ENCODE measurements at places on chromosomes 13 and 19.
A peak's percentile ranks its signal among the peaks of the same experiment; 100 is the strongest.

GRCh38 chr19:277581-278165, 13.5 kb downstream of the PLPP2 start:
- no peak for DNase-seq

DNA sequence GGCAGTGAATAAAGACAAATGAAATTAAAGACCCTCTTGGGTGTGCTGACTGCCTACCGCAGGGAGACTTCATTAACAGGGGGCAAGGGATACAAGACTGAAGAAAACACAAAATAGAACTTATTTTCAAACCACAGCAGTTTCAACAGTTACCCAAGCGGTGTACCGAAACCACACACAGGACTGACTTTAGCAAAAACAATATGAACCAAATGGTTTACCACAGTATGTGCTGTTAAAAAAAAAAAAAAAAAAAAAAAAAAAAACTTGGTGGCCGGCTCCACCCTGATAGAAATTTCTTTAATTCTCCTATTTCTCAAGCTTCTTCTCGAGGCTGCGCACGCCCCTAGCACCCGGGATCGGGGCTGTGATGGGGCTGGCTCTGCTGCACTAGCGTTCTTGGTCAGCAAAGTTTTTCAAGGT, 42.6 kb downstream of the KLF2 start:
- DNase-seq, result no peak

GRCh38 chr13:101709952-101710351, 257.5 kb downstream of the ITGBL1 start:
- no peak for DNase-seq

- DNase-seq, result no peak
Observed at GRCh38 chr13:95480791-95481780, 71.4 kb upstream of the CLDN10 start.

- DNase-seq, result no peak
Observed at GRCh38 chr13:102881819-102882686, 36.2 kb downstream of the ERCC5 start.

- no peak for DNase-seq
Observed at GRCh38 chr13:111050539-111050879, 64.6 kb upstream of the ARHGEF7 start.

- no peak for DNase-seq
Observed at GRCh38 chr13:40370661-40371060, 295.8 kb downstream of the FOXO1 start.

DNA sequence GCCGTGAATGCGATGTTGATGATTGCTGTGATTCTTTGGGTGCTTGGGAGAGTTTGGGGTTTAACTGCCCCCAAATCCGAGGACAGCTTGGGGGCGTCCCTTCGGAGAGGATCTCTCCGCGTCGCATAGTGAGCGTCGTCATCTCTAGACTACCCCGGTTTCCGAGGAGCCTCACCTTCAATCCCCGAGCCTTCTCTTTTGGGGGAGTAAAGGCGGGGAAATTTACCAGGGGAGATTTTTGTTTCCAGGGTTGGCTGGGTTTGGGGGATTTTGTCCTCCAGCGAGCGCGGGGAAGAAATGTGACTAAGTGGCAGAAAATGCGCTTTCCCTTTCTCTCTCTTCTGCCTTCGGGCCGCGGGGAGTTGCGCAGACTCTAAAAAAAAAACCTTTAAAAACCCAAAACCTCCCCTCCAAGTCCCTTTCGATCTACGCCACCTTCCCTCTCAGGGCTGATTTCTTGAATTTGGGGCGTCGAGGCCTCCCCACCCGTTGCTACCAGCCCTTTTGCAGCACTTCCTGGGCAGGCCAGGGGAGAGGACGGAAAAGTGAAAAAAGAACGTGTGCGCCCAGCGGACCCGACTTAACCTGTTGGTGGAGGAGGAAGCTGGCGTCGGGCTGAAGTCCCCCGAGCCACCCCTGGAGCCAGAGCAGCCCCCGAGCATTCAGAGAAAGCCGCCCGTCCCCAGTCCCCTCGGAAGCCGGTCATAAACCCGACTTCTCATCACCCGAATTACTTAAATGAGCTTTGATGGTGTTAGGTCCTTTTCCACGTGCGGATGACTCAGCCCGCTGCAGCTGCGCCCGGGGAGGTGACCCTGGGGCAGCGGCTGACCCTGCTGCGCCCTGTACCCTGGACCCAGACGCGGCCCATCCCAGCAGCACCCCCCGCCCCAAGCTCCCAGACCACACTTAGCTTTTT, 17.7 kb downstream of the NFIX start:
- DNase-seq, result peak; percentile 50

DNA sequence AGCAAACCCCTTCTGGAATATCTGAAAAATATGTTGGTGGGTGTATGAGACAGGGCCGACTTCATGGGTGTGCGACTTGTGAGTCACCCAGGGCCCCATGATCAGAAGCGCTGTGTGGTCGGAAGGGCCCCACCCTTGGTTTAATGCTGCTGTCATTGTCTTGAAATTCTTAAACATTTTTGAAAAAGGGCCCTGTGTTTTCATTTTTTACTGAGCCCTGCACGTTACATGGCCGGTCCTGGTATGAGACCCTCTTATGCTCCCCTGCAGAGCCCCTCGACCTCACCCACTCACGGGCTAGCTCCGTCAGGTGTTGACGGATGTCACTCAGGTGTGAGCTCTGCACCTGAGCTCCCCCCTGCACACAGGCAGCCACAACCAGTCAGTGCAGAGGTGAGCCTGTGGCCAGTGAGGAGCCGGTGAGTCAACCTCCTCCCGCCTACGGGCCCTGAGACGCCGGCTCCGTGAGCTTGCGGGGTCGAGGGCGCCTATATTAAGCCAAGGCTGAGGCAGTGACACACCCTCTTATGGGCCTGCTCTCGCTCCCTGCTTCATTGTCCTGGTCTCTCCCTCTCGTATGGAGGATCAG, 27.7 kb downstream of the GADD45B start:
- DNase-seq, result peak; percentile 40

GRCh38 chr13:47287291-47287751, 390.5 kb upstream of the HTR2A start:
- no peak for DNase-seq

GRCh38 chr19:1668486-1669270, 16.3 kb upstream of the TCF3 start:
- DNase-seq, result peak; percentile 95

DNA sequence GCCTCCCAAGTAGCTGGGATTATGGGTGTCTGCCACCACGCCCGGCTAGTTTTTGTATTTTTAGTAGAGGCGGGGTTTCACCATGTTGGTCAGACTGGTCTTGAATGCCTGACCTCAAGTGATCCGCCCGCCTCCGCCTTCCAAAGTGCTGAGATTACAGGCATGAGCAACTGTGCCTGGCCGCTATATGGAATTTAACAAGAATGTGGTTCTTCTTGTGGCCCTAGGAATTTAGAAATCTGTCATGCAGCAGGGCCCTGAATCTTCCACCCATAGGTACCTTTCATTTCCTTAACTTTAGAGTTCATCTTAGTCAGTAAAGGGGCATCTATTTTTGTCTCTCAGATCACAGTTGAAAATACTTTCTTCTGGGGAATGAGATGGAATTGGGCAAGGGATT, 25.6 kb upstream of the NDFIP2 start:
- no peak for DNase-seq

- no peak for DNase-seq
Observed at GRCh38 chr13:51761643-51762350, 42.2 kb downstream of the DHRS12 start.

DNA sequence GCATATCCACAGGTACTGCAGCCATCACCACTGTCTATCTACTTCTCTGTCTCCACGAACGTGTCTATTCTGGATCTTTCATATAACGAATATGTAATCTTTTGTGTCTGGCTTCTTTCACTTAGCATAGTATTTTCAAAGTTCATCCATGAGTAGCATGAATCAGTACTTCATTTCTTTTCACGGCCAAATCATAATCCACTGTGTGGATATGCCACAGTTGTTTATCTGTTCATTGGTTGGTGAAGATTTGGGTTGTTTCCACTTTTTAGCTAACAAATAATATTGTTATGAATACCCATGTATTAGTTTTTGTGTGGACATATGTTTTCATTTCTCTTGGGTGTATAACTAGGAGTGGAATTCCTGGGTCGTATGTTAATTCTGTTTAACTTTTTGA, 14.4 kb downstream of the RGCC start:
- DNase-seq, result no peak

GRCh38 chr13:32414580-32414979, 13.3 kb downstream of the N4BP2L1 start:
- no peak for DNase-seq

- DNase-seq, result no peak
Observed at GRCh38 chr13:24280720-24281119, 28.7 kb upstream of the C1QTNF9 start.

DNA sequence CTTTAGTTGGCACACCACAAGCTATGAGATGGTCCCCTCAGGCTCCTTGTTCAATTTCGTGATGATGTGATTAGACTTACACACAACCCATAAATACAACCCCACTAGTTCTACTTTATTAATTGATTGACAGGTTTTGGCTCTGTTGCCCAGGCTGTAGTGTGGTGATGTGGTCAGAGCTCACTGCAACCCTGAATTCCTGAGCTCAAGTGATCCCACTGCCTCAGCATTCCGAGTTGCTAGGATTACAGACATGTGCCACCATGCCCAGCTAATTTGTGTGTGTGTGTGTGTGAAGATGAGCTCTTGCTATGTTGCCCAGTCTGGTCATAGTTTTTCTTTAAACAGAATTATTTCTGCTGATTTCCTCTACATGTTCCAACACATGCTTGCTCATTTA, 17.5 kb upstream of the HTR2A start:
- no peak for DNase-seq

DNA sequence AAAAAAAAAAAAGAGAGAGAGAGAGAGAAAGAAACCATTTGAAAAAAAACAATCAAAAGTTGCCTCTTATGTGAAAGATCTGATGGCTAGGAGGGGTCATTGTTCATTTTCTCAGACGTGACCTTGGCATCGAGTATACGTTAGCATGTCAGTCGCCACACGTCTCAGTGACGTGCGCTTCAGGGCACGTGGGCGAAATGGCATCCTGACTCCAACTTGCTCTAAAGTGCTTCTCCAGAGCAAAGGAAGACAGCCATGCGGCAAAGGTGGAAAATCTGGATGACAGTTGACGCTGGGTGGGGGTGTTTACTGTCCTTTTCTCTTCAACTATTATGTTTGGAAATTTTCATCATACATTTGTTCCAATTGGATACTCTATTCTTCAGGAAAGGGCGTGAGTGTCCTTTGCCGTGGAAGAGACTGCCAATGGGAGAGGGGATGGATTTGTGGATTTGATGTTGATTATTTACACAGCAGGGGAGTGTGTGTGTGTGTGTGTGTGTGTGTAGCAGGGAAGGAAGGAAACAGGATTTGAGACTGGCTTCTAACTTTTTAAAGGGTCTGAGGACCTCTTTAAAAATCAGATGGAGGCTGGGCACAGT, 25.0 kb downstream of the KLF2 start:
- no peak for DNase-seq

DNA sequence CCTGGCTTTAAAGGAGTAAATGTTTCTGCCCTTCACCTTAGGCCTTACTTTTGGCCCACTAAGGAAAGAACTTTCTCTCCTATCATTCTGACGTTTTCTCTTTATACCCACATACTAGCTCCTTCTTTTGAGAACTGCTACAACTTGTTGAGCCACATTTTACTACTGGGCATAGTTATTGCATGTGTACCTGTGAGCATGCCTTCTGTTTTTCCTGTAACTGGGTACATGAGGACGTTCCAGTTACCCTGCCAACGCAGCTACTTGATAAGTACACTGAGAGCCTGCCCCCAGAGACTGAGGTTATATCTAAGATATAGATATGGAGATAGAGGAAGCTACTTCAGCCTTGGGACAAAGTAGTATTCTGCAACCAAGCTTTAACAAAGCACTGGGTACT, 3.5 kb downstream of the CCDC169 start:
- no peak for DNase-seq

- DNase-seq, result no peak
Observed at GRCh38 chr13:105971312-105971711, 564.1 kb downstream of the EFNB2 start.

DNA sequence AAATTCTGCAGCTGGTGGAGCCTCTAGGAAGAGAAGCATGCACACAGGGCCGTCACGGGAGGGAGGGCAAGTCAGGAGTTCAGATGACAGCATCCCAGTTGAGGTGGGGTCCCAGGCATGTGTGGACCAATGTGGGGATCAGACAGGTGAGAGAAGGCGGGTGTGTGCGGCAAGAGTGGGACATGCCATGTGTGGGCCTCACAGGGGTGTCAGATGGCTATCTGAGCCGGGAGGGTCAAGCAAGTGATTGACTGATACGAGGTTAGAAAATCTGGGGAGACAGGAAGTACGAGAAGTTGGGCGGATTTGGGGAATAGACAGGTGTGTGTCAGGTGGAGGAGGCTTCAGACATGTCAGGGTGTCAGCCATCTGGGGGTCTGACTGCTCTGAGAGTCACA, 8.9 kb downstream of the RASGRP4 start:
- no peak for DNase-seq

DNA sequence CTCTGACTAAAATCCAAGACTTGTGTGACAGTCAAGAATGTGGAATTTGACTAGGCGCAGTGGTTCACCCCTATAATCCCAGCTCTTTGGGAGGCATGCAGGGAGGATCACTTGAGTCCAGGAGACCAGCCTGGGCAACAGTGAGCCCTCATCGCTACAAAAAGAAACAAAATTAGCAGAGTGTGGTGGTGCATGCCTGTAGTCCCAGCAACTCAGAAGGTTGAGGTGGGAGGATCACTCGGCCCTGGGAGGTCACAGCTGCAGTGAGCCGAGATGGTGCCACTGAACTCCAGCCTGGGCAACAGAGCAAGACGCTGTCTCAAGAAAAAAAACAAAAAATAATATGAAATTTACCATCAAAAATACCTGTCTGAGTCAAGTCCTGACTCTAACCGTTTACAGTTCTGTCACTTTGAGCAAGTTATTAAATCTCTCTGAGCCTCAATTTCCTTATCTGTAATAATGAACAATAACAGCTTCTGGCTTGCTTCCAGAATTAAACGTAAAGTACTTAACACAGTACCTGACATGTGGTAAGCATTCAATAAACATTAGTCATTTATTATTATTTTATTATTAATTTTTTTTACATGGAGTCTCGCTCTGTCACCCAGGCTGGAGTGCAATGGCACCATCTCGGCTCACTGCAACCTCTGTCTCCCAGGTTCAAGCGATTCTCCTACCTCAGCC, 204.6 kb upstream of the TSC22D1 start:
- no peak for DNase-seq

DNA sequence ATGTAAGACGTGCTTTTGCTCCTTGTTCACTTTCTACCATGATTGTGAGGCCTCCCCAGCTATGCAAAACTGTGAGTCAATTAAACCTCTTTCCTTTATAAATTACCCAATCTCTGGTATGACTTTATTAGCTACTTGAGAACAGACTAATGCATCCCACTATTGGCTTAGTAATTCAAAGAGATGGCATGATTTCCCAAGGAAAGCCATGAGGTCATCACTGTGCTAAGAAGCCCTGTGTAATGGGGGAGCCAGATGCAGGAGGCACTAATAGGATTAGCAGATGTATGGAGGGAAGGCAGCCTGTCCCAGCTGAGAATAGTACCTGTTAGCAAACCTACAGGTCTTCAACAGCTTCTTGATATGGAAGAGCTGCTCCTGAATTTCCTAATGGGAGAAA, 38.1 kb downstream of the RUBCNL start:
- DNase-seq, result no peak
